ENCODE measurements at places on chromosomes 16 and 17.

DNA sequence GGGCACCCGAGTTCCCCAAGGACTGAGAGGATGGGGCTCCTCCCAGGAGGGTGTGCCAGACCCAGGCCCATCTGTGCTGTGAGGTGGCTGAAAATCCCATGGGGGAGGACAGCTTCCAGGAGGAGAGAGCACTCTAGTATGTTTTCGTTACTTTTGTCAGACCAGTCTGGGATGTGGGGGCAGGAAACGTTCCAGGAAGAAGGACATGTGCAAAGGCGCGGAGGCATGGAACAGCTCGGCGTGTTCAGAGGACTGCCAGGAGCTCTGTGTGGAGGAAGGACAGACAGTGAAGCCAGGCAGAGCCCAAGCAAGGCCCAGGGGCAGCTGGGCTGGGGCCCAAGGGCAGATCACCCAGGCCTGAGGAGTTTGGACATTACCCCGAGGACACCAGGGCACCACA, 7.0 kb downstream of the CA4 start:
- no peak for DNase-seq

- DNase-seq = no peak
These were observed 62.3 kb upstream of the HS3ST2 start for GRCh38 chr16:22751685-22752084.

DNA sequence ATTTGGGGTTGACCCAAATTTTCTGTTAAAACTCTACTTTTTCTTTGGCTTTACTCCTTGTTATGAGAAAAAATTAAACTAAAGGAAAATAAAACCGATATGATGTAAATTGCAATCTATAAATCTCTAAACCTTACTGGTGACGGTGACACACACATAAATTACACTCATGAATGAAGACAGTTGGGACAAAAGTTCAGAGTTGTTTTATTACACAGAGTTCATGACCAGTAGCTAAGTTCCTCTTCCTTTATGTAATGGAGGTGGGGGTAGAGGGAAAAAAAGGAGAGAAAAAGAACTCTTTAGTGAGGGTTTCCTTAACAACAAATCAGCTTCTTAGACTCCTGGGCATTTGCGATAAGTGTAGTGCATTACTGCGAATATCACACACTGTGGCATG, 220.7 kb downstream of the KCNJ2 start:
- DNase-seq = no peak

DNA sequence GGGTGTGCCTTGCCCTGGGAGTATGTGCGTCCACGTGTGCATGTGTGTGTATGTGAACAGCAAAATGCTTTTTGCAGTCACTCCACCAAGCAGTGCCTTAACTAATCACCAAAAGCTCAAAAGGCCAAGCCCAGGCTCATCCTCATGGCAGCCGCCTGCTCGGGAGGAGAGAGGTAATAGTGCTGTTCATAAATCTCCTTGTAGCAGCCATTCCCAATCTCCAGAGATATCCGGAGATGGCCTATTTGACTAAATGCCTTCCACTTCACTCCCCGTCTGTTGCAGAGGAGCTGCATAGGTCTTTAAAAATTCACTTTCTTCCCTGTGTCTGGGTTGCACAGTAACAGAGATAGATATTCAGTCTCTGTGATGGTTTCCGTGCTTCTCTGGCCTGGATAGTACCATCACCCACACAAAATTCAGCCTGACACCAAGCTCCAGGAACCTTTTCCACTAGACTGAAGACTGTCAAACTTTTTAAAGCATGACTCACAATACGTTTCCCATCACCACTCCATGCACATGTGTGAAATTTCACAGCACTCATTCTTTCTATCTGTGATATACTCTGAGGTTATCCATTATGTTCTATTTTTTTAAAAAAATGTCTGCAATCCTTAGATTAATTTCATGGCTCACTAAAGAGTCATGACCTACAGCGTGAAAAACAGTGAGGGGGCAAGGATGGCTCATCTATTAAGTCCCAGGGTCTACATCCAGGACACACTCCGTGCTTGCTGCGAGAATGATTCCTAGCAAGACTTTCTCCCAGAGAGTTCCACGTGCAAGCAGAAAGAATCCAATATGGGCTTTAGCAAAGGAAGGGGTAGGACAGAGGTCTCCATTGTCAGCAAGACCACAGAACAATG, 357.8 kb downstream of the GRIN2A start:
- DNase-seq = no peak

GRCh38 chr16:56233795-56234566, 42.7 kb downstream of the GNAO1 start:
- no peak for DNase-seq

- DNase-seq = no peak
These were observed 5.8 kb downstream of the SRR start for GRCh38 chr17:2309338-2310154.

DNA sequence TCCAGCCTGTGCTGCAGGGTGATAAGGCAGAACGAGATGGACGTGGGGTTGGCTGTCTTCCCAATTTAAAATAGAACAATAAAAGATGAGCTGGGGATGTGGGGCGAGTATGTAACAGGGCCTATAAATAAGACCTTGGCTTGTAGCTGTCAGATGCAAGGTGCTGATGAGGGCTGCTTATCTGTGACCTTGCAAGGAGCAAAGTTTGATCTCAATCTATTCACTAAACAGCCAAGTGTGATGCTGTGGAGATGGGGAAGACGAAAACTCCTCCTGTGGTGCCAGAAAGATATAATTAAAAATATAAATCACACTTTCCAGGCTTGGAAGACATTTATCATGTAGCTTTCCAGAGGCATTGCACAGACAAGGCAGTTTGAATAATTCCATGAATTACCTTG, 26.7 kb upstream of the TEX2 start:
- no peak for DNase-seq

DNA sequence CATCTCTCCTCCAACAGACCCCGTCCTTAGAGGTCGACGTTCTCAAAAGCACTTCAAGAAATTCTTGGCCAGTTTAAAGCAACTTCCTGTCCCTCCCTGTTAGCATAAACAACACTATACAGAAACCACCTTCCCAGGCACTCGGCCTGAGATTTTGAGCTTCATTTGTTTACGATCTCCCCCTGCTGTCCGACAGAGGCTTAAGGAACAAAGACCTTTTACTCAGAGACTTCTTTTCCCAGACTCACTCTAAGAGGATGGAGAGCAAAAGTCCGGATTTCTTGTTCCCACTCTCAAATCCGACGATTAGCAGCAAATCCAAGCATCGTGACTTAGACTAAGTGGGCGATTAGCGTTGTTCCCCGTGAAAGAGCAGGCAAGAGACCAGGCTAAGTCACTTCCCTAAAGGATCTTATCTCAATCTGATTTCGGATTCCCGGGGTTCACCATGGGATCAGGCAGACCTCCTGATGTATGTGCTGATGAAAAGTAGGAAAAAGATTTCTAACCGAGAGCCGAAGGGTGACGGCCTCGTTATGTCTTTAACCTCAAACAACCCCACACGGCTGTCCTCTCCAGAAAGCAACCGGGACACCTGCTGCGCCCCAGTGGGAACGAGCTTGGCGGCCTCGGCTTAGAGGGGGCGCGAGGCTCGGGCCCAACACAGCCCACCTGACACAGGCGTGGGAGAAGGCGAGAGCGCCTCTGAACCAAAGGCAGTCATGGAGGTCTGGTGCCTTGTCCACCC, 598 bp downstream of the INPP5K start:
- DNase-seq = peak; percentile 22

- DNase-seq = no peak
These were observed 3.6 kb upstream of the CYTH1 start for GRCh38 chr17:78785663-78786057.

DNA sequence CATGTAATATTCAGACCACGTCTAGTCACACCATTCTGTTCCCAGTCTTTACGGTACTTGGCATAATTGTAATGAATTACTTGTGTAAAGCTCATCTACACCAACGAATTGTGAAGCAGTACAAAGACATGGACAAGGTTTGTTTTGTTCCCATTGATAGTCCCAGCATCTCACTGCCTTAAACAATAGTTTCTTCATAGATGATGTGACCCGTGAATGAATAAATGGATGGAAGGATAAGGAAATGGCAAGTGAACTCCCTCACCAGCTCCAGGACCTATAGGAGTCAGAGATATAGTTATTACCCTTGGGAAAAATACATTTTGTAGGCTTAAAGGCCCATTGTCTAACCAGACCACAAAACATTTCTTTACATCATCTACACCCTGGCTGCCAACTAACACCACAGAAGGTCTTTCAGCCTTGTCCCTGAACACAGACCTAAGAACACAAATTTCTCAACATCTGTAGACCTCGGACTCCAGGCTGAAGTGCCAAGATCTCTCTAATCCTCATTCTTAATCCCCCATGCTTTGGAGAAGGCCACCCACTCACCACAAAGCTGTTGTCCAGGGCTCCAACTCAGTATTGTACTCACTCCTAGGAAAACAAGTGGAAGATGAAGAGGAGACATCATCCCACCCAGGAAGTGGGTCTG, 38.2 kb downstream of the MAF start:
- no peak for DNase-seq

DNA sequence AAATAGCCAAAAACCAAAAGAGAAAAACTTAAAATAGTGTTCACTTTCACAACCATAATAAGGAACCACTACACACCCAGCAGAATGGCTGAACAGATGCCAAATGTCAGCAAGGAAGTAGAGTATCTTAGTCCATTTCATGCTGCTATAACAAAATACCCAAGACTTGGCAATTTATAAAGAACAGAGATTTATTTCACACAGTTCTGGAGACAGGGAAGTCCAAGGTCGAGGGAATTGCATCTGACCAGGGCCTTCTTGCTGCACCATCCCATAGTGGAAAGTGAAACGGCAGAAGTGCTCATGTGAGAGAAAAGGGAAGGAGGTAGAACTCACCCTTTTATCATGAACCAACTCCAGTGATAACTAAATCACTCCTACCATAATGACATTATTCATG, 33.8 kb upstream of the CCL22 start:
- no peak for DNase-seq

- no peak for DNase-seq
These were observed 25.3 kb upstream of the LITAF start for GRCh38 chr16:11611871-11612664.

- DNase-seq = no peak
These were observed 3.5 kb downstream of the LIMD2 start for GRCh38 chr17:63696381-63696961.

DNA sequence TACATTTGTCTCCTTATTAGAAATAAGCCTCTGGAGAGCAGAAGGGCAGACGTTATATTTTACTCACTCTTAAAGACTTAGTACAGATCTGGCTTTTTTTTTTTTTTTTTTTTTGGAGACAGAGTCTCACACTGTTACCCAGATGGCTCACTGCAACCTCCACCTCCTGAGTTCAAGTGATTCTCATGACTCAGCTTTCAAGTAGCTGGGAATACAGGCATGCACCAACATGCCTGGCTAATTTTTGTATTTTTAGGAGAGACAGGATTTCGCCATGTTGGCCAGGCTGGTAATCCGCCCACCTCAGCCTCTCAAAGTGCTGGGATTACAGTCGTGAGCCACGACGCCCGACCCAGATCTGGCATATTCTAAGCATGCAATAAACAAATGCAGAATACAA, 36.4 kb upstream of the TMEM97 start:
- no peak for DNase-seq

GRCh38 chr16:68074850-68075555, 10.2 kb upstream of the NFATC3 start:
- DNase-seq = no peak

DNA sequence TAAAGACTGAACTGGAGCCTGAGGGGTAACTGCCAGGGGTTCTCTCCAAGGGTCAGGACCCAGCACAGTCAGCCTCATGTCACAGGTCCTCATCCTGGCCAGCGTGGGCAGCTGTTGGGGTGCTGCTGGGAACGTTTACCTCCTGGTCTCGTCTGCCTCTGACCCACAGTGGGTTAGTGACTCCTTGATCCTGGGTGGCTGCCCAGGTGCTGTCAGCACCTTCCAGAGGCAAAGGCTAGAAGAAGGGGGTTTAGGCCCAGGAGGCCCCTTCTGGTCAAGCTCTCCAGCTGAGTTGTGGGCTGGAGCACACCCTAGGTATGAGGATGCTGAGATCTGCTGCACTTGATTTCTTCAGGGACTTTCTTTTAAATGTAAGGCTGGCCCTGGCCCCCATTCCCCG, 30.3 kb downstream of the AKAP1 start:
- DNase-seq = no peak

GRCh38 chr16:68528233-68528632, 10.9 kb upstream of the ZFP90 start:
- DNase-seq = no peak

DNA sequence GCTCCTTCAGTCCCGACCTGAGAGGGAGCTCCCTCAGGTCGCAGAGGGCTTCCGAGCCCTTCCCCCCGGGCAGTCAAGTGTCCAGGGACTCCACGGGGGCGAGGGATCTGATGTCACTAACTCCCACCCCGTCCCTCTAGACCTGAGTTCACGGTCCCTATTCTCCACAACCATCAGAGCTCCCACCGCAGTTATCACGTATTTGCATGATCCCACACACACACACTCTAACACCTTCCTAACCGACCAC, 3.7 kb upstream of the PER1 start:
- DNase-seq = no peak

DNA sequence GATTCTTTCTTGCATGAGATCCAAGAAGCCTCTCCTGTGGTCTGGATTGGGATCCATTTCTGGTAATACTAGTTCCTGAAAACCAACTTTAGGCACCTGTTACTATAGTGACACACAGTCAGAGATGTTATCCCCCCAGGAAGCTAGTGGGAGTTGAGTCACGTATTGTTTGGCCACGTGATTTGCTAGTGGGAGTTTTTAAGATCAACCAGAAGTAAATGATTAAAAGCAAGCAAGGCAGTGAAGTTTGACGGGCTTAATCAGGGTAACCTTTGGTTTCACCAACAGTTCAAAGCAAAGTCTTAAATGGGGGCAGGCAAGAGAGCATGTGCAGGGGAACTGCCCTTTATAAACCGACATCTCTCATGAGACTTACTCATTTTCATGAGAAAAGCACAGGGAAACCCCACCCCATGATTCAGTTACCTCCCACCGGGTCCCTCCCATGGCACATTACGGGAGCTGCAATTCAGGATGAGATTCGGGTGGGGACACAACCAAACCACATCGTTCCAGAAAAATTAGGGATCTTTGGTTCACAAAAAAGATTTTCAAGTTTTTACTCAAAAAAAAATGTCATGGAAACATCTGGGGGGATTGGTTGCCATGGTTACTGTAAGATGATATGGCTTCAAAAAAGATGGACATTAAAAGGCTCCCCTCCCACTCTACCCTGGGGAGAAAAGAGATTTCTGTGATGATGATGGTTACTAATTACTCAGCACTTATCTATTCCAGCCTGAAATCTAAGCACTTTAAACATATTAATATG, 483.1 kb upstream of the ERCC4 start:
- DNase-seq = no peak

GRCh38 chr16:11976850-11977375, 379 bp downstream of the SNX29 start:
- DNase-seq = no peak

- no peak for DNase-seq
These were observed 54.7 kb upstream of the CDH11 start for GRCh38 chr16:65176603-65177002.

- DNase-seq = no peak
These were observed 5.9 kb downstream of the KDM6B start for GRCh38 chr17:7839876-7840261.

DNA sequence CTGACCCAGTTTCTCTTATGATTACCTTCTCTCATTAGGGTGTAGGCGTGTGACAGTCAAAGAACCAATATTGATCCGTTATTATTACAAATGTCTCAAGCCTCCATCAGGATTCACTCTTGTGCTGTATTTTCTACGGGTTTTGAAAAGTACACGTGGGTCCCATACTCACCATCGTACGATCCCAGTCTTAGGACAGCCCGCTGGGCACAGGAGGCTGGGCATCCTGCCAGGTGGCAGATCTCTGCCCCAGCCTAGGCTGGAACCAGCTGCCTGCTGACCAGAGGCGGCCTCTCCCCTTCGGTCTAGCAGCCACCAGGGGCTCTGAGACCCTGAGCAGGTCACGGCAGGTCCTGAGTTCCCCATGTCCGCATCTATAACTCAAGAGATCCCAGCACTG, 2.0 kb upstream of the METRNL start:
- DNase-seq = no peak

Measured in stimulated activated CD4-positive, alpha-beta T cell treated with anti-CD3 and anti-CD28 coated beads, Interleukin-12 subunit alpha, Interleukin-12 subunit beta, amount 100 ng/mL, for 24 hours (primary cell).